ENCODE measurements at places on chromosomes 3 and 15.

GRCh38 chr3:97778152-97778551 lies 13.6 kb downstream of the ARL6 start:
- DNase-seq, result no peak

DNA sequence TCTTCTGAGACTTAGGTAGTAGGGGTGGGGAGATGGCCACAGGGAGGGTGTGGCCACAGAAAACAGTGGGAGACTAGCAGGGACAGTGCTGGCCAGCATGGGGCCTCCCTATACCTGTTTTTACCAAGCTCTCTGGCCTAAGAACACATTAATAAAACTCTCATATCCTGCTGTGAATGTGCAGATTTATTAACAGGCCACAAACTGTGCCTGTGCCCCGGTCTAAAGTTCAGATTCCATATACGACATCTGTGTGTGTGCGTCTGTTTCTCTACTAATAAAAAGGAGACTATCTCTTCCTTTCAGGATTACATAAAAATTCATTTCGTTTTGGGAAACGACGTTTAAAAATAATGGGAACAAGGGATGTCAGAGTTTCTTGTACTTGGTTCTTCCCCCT lies 92.8 kb upstream of the ADAMTS17 start:
- no peak for DNase-seq

- no peak for DNase-seq
These were observed 1.4 kb downstream of the IGF1R start for GRCh38 chr15:98649472-98650416.

DNA sequence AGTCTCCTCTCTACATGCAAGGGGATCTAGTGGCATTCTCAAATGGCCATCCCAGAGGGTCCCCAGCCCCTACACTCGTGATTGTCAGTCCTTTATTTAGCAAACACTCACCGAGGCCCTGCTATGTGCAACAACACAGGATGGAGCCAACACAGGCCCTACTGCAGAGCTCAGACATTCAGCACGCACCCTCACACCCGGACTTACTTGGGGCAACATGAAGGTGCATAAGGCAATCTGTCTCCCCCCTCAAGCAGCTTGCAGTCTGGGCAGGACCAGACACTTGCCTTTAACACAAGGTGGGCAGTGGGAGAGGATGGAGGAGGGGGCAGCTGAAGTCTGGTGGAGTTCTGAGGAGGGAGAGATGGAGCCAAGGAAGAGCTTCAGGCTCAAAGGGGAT lies 258.4 kb downstream of the XXYLT1 start:
- no peak for DNase-seq

All from pons (tissue), 1 donor.